Upper lobe of right lung (tissue), 1 donor: ENCODE measurements at places on chromosomes 11 and 22. TPM values are rescaled to one million over a fixed set of nuclear protein-coding genes. Genes with fewer than 3 reads are reported as not detected.

GRCh38 chr22:47175151-47176025 is 412.9 kb downstream of the TBC1D22A start:
- no peak overlapping the region for H3K4me3 ChIP-seq
- no peaks in the 10 kb centered on the region for H3K4me1 ChIP-seq
- H3K27ac ChIP-seq, result peak overlapping the region; percentile 42
- no peaks in the 10 kb centered on the region for H3K36me3 ChIP-seq
- H3K27me3 ChIP-seq, result no peaks in the 10 kb centered on the region

DNA sequence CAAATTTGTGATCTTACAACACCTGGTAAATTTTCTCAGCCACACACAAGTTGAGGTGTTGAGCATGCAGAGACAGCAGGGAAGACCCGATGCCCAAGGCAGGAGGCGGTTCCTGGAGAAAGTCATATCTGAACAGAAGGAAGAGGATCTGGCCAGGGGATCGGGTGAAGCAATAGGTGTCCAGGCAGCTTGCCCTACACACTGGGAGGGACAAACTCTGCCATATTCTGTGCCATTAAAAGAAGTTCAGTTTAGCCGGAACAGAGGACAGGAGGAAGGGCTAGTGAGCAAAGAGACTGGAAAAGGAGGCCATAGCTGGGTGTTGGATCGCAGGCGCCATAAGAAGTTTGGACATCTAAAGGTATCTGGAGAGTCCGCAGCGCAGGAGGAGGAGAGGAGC is 76.5 kb downstream of the TMPRSS5 start:
- no peaks in the 10 kb centered on the region for H3K27me3 ChIP-seq
- no peak overlapping the region for H3K27ac ChIP-seq
- H3K36me3 ChIP-seq, result no peaks in the 10 kb centered on the region
- no peaks in the 10 kb centered on the region for H3K4me1 ChIP-seq

Gene EMID1
- total RNA-seq, result 15.2 TPM

DNA sequence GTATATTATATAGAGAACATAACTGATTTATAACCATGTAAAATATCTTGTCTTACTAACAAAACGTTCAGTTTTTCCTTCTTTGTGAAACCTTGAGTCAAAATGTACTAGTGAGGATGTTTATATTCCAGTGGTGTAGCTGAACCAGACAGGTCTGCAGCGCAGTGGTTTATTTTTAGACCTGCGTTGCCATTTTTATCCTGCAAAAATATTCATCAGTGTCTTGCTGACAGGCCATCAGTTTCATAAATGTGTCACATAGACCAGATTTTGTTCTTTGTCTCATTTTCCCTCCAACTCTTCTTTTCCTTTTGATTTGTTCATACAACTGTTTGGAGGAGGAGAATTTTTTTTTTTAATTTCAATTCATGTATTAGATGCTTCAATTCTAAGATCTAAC is 43.1 kb downstream of the HSD17B12 start:
- DNase-seq, result no peak
- H3K4me1 ChIP-seq, result no peaks in the 10 kb centered on the region
- H3K4me3 ChIP-seq, result no peak overlapping the region
- no peaks in the 10 kb centered on the region for H3K27me3 ChIP-seq
- no peak overlapping the region for H3K27ac ChIP-seq

GRCh38 chr11:29321293-29322132 is 695.3 kb downstream of the KCNA4 start:
- H3K4me1 ChIP-seq, result no peaks in the 10 kb centered on the region
- DNase-seq, result no peak
- no peaks in the 10 kb centered on the region for H3K27me3 ChIP-seq
- no peak overlapping the region for H3K4me3 ChIP-seq
- H3K27ac ChIP-seq, result no peak overlapping the region
- no peaks in the 10 kb centered on the region for H3K36me3 ChIP-seq

Gene NCF4
- 37.0 TPM for total RNA-seq

GRCh38 chr22:43526117-43526655 is 114.4 kb downstream of the MPPED1 start:
- no peaks in the 10 kb centered on the region for H3K27me3 ChIP-seq
- no peaks in the 10 kb centered on the region for H3K36me3 ChIP-seq
- no peak overlapping the region for H3K27ac ChIP-seq
- DNase-seq, result peak; percentile 40
- H3K4me1 ChIP-seq, result no peaks in the 10 kb centered on the region

Gene OR10D3
- not detected for total RNA-seq

DNA sequence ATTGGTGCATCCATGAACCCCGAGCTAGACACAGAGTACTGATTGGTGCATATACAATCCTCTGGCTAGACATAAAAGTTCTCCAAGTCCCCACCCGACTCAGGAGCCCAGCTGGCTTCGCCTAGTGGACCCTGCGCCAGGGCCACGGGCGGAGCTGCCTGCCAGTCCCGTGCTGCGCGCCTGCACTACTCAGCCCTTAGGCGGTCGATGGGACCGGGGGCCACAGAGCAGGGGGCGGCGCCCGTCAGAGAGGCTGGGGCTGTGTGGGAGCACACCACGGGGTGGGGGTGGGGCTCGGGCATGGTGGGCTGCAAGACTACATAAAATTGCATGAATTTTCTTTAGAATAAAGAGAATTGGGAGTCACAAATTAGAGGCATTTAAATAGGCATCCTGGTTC is 248.6 kb downstream of the TMEM135 start:
- no peak for DNase-seq
- H3K4me1 ChIP-seq, result no peaks in the 10 kb centered on the region
- no peaks in the 10 kb centered on the region for H3K36me3 ChIP-seq
- no peak overlapping the region for H3K27ac ChIP-seq

DNA sequence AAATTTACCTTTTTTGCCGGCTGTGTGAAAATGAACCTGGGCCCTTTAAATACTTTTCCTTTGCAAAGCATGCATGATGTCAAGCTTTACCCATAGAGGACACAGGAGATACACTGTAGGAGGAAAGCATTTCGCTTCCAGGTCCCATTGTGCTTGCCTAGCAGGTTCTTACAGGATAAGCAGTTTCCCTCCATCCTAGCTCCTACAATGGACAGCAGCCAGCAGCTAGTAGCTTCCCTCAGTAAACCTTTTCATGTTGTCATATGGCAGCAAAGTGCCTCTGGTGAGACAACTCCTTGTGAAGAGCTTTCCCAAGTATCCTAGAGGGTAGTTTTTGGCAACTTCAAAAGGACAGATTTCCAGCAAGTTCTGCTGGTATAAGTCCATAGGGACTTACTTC is 78.4 kb downstream of the RBFOX2 start:
- H3K36me3 ChIP-seq, result no peaks in the 10 kb centered on the region
- no peak for DNase-seq
- H3K27me3 ChIP-seq, result no peaks in the 10 kb centered on the region
- no peaks in the 10 kb centered on the region for H3K4me1 ChIP-seq
- H3K4me3 ChIP-seq, result no peak overlapping the region

DNA sequence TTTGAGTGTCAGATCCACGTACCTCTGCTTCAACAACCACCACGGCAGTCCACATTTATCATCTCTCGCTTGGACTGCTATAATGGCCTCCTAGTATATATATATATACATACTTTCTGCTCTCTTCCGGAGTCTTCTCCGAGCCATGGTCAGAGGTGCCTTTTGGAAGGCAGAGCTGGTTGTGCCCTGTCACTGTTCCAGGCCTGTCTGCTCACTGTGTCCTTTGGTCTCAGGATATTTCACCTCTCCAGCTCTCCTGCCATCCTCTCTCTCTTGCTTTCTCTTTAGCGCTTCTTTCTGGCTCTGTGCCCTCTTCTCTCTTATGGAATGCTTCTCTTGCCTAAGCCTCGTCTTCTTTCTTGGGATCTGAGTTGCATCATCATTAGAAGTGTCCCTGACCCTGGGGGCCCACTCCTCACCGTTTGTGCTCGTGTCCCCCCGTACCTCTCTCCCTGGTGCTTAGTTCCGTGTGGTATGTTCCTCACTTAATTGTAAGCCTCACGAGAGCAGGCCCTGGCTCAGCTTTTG is 86.1 kb upstream of the RASSF10 start:
- H3K36me3 ChIP-seq, result no peaks in the 10 kb centered on the region
- H3K27me3 ChIP-seq, result no peaks in the 10 kb centered on the region

DNA sequence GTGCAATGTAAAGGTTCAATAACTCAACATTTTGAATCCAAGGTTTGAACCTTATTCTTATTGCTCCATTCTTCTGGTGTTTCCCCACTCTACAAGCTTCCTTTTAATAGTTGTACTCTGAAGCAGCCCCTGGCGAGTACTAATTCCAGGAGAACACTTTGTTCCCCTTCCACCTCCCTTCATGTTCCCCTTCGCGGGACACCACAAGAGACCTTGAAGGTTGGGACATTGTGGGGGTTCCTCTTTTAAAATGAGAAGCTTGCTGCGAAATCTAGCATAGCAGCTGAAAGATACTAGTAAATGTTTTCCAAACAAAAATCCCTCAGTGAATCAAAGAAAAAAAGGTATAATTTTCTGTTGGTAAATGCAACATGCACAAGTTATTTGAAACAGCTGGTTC is 626.3 kb upstream of the LRRC4C start:
- H3K27ac ChIP-seq, result no peak overlapping the region
- no peak for DNase-seq
- no peaks in the 10 kb centered on the region for H3K36me3 ChIP-seq

Gene TMPRSS5
- 0.69 TPM for total RNA-seq

GRCh38 chr11:133753150-133753549 is 92.2 kb downstream of the SPATA19 start:
- no peak for DNase-seq
- H3K36me3 ChIP-seq, result no peaks in the 10 kb centered on the region
- no peak overlapping the region for H3K27ac ChIP-seq
- no peaks in the 10 kb centered on the region for H3K4me1 ChIP-seq

GRCh38 chr22:30027169-30027568 is 53.1 kb upstream of the HORMAD2 start:
- peaks cover 63% of the 10 kb centered on the region for H3K36me3 ChIP-seq
- peaks cover 6% of the 10 kb centered on the region for H3K4me1 ChIP-seq
- DNase-seq, result no peak
- H3K27ac ChIP-seq, result peak overlapping the region; percentile 47

DNA sequence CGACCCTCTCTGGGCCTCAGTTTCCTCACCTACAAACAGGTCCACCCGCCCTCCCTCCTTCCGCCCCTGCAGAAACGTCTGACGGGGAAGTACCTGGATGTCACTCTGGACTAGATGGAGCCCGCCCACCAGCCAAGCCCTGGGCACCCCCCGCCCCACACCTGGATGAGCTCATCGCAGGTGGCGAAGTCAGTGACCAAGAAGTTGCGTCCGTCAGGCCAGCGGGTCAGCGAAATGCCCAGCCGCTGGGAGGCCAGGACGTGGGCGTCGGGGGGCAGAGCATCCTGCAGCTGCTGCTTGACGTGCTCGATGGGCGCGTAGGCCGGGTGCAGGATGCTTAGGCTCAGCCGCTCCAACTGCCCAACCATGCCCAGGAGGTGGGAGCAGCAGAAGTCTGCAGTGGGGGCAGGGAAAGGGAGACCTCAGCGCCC is 897 bp downstream of the PNPLA5 start:
- peaks cover 51% of the 10 kb centered on the region for H3K27me3 ChIP-seq
- no peak overlapping the region for H3K4me3 ChIP-seq
- H3K4me1 ChIP-seq, result no peaks in the 10 kb centered on the region
- DNase-seq, result peak; percentile 53
- H3K36me3 ChIP-seq, result no peaks in the 10 kb centered on the region
- H3K27ac ChIP-seq, result no peak overlapping the region

- no peak overlapping the region for H3K27ac ChIP-seq
- no peak overlapping the region for H3K4me3 ChIP-seq
- H3K27me3 ChIP-seq, result peaks cover under 1% of the 10 kb centered on the region
- H3K36me3 ChIP-seq, result no peaks in the 10 kb centered on the region
- no peak for DNase-seq
- H3K4me1 ChIP-seq, result no peaks in the 10 kb centered on the region
Measured at GRCh38 chr22:38835888-38836301, 7.9 kb downstream of the NPTXR start.

DNA sequence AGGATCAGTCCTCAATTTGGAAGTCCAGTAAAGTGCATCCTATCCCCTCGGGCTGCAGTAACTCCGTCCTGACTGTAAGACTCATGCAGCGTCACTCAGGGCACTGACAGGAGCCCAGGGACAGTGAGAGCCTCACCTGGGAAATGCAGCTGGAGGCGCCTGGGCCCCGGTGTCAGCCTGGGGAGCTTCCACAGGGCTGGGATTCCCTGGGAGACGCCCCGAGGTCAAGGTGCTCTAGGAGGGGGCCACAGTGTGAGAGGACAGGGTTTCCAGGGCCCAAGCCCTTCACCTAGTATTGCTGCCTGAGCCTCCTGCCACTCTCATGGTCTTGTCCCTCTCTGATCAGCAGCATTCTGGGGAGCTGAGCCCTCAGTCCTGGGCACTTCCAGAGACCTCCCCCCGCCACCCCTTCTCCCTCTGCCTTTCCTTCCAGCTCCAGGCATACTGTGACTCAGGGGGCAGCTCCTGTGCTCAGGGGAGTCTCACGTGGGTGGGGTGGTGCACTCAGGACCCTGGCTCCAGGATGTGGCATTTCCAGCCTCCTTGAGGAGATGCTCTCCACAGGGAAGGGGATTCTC is 99.1 kb upstream of the IGLL5 start:
- H3K27me3 ChIP-seq, result peaks cover 8% of the 10 kb centered on the region
- DNase-seq, result no peak
- H3K4me1 ChIP-seq, result no peaks in the 10 kb centered on the region
- H3K36me3 ChIP-seq, result no peaks in the 10 kb centered on the region
- H3K27ac ChIP-seq, result no peak overlapping the region
- H3K4me3 ChIP-seq, result no peak overlapping the region

Gene RPL3
- 1,573 TPM for total RNA-seq

Gene SCARF2
- 24.0 TPM for total RNA-seq

Gene TRIM51
- total RNA-seq, result not detected

Gene BBS1
- total RNA-seq, result 33.5 TPM

Gene SLC25A18
- 1.2 TPM for total RNA-seq

Gene MLC1
- total RNA-seq, result 2.3 TPM

GRCh38 chr22:45688600-45689080 is 17.0 kb downstream of the ATXN10 start:
- peaks cover 24% of the 10 kb centered on the region for H3K36me3 ChIP-seq
- H3K4me3 ChIP-seq, result no peak overlapping the region
- no peaks in the 10 kb centered on the region for H3K27me3 ChIP-seq
- peak overlapping the region; percentile 31 for H3K27ac ChIP-seq
- DNase-seq, result no peak

DNA sequence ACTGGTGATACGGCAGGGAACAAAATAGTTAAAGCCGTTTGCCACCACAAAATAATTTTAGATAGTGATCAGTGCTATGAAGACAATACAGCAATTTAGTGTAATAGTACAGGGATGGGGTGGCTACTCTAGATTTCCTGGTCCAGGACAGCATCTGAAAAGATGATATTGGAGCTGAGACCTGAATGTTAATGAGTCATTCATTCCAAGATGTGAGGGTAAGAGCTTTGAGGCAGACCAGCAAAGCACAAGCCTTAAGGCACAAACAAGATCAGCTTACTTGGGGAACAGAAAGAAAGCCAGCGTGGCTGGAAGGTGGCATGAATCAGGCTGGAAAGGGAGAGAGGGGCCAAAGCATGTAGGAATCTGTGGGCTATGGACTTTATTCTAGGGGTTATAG is 132.3 kb downstream of the TRIM44 start:
- no peak overlapping the region for H3K4me3 ChIP-seq
- H3K27ac ChIP-seq, result no peak overlapping the region
- no peaks in the 10 kb centered on the region for H3K36me3 ChIP-seq
- no peak for DNase-seq
- no peaks in the 10 kb centered on the region for H3K4me1 ChIP-seq
- H3K27me3 ChIP-seq, result no peaks in the 10 kb centered on the region

Gene TRIM22
- total RNA-seq, result 203 TPM

- DNase-seq, result no peak
- no peaks in the 10 kb centered on the region for H3K36me3 ChIP-seq
- H3K27ac ChIP-seq, result peak overlapping the region; percentile 52
- H3K4me3 ChIP-seq, result no peak overlapping the region
- peaks cover 12% of the 10 kb centered on the region for H3K4me1 ChIP-seq
Measured at GRCh38 chr11:14578541-14578956, 58.4 kb upstream of the PSMA1 start.
